ENCODE measurements at places on chromosomes 3 and 15.

DNA sequence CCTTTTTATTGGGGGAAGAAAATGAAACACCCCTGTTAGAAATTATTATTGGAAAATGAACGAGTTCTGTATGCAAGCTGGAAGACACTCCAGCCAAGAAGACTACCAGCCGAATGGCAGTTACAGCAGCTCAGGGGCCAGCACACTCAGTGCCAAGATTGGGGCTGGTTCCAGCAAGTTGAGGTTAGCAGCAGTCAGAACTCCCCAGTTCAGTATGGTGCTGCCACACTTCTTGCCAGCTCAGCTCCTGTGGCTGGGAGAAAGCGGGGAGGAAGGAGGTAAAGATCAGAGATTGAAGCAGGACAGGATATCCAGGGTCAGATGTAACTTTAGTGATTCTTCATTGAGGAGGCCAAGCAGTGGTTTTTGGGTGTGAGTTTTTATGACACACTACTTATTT is 280.2 kb upstream of the NR2E3 start:
- no peak for DNase-seq

DNA sequence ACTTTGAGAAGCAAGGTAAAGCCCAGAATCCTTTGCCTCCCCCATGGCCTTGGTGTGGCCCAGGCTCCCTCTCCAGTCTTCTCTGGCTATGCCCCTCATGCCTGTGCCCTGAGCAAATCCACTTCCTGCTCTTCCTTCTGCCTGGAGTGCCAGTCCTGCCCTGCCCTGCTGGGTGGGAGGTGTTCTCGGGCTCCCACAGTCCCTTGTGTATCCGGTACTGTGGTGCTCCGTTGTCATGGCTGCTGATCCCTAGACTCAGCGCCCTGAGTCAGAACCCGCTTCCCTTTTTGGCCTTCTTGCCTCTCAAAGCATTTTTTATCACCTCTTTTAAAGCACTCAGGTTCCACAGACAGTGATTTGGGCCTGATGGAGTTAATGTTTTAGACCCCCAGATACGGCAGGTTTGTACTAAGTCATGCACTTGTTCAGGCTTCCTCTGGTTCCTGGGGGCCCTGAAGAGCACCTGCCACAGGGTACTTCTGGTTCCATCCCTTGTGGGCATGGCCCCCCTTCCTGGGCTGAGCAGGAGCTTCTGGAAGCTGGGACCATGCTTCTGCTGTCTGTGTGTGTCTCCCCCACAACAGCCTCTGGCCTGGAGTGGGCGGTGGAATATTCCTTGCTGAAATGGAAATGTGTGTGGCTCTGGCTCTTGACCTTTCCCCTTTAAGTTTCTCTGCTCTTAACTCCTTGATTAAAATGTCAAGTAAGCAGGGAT is 29.6 kb upstream of the ADAMTS7 start:
- DNase-seq = no peak

GRCh38 chr3:50172626-50173220 is 17.6 kb downstream of the SEMA3F start:
- DNase-seq = no peak

DNA sequence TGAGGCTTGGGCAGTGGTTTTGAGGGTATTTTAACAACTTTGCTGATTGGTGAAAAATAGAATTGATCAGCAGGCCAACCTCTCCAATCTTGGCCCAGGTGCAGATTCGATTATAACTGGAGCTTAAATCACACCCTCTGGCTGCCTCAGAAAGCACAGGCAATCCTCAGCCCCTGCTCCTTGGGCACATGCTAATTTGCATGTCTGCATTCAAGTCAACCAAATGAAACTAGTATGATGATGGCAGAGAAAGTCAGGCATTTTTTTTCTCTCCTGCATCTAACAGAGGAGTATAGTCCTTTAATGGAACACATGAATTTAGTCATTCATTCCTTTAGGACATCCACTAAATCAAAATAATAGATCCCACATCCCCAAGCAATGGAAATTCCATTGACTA is 16.8 kb upstream of the NMNAT3 start:
- no peak for DNase-seq

GRCh38 chr3:149145356-149145755 is 15.9 kb downstream of the HPS3 start:
- peak; percentile 18 for DNase-seq

DNA sequence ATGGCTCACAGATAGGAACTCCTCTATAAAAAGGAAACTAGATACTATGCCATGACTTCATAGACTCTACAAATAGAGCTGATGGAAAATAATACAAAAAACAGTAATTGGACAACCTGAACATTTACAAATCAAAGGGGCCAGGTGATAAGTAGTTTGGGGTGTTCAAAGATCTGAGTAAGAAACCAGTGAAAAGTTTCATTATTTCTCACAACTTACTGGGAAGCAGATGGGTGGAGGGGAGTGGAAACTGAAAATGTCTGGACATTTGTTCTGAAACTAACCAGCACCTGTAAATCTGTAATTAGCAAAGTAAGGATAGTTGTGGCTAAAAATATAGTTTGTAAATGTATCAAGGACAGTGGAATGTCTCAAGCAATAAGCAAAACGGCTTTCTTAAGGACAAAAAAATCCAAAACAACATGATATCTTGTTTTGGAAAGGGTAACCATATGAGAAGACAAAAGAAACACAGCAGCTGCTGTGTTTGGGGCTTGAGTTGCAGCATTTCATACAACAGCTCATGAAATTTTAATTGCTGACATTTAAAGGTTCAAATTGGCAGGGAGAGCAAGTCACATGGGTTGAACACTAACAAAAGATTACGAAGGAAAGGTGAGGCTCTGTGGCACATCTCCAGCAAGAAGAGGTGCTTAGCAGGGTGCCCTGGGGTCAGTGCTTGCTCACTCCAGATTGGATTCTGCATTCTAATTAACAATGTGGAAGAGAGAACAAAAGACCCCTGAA is 26.8 kb upstream of the THBS1 start:
- no peak for DNase-seq

GRCh38 chr3:152695840-152696239 is 139.1 kb upstream of the P2RY1 start:
- no peak for DNase-seq

DNA sequence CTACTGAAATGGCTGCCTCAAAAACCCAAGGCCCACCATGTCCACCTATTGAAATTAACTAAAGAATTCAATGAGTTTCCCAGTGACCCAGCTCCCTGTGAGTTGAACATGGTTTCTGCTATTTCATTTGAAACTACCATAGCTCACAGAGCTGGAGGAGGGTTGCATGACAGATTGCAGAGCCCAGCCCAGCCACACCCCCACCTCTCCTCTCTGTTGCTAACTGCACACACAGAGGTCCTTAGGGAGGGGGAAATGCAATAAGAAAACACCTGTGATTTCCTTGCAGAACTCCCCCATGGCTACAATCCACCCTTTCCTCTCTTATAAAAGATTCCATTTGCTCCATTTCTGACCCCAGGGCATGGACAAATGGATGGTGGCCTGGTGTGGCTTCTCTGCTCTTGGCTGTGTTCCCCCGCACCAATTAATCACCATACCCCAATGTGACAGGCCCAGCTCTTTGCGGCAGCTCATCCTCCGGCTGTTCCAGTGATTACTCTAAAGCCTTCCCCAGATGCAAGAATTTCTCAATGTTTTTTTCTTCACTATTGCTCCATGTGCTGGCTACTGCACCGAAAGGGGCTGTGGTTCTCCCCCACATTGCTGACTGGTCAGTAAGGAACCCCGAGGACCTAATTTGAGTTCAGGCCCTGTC is 208.4 kb upstream of the KBTBD8 start:
- DNase-seq = no peak

GRCh38 chr3:127747751-127748521 is 74.4 kb downstream of the MGLL start:
- no peak for DNase-seq

DNA sequence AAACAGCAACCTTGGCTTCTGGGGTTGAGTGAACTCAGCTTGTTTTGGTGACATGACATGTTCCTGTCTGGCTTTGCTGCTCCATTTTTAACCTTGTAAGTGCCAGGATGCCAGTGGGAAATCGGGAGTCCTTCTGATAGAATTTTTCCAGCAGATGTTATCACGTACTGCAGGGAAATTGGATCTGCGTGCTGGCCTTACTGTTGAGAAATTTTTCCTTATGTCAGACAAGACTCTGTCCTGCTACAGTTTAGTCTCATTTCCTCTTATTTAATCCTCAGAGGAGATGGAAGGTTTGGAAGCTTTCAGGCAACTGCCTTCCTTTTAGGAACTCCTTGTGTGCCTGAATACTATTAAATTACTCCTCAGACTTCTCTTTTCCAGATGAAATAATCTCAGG is 80.6 kb downstream of the PGPEP1L start:
- no peak for DNase-seq

DNA sequence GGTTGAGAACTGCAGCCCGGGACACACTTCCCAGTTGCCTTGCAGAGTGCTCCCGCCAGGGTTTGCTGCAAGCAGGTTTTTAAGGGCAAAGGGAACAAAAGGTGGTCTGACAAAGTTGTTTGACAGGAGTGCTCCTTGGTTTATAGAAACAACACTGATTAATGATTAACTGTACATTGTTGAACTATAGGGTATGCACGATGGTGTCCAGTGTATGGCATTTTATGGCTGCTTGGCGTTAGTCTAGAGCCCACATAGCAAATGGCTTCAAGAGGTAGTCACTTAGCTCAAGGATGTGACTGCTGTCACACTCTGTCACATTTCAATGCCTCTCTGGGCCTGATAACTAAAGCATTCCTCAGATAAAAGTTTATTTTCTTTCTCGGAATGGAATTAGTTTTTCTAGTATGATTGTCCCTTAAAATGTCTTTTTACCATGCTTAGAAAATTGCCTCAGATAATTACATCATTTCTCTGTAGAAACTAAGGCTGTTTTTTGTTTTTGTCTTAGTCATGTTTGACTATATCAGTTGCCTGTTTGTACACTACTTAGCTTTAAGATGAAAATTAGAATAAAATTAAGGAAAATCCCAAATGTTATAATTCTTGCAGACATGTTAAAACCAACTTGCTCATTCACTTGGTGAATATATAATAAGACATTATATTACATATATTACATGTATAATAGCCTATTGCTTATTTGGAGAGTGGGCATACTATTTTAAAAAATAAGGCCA is 61.3 kb upstream of the GATM start:
- DNase-seq = no peak

DNA sequence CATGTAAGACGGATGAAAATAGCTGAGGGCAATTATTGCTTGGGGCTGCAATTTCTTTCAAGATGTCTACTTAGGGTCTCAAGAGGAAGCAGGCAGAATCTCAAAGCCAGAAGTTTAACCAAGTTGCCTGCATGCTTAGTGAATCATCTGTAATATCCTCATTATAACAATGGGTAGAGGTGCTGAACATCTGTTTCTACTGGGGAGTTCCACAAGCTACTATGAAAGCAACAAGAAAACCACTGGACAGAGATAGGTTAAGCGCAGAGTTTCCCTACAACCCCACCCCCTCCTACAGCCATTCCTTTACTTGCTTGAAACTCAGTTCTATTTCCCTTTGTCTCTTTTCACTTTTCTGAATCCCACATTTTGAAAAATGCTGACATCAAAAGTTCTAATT is 759.4 kb upstream of the GBE1 start:
- DNase-seq = no peak

DNA sequence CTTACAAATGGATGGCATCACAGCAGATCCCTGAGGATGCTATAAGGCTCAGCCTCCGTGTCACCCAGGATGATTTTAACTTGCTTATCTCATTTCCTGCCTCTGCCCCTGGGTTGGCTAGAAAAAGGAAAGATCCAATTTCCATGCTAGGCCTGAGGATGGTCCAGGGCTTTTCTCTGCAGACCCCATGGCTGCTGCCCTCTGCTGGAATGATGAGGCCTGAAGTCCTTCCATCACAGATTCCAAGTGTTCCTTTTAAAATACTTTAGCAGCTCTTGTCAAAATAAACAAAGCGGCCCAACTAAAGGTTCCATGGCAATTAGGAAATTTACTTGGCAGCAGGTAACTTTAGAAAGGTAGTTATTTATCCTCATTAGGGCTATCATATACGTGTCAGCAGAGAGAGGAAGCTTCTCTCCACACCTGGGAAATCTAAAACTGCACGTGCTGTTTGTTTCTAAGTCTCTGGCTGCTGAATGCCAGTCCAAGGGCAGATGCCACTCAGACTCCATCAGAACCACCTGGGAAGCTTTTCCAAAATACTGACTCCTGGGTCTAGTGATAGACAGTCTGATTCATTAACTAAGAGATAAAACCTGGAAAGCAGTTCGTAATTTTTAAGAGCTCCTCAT is 401.9 kb upstream of the IL12A start:
- peak; percentile 9 for DNase-seq

- peak; percentile 58 for DNase-seq
These were observed 19.2 kb downstream of the SLC41A3 start for GRCh38 chr3:126064627-126065258.

DNA sequence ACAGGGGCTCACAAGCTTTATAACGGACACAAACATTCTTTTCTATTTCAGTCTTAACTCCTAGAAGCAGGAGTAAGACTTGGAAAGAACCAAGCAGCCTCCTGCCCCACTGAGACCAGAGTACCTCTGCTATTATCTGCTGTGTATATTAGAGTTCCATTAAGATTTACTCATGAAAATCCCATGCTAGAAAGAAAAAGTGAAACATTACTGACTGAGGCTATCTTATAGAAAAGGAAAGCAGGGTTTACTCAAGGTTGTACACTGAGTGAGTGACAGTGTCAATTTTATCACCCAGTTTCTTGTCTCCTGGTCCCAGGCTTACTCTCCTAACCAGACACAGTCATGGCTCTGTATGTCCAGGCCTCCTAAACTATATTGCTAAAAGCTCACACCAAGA is 97.9 kb upstream of the SOX2 start:
- DNase-seq = no peak

DNA sequence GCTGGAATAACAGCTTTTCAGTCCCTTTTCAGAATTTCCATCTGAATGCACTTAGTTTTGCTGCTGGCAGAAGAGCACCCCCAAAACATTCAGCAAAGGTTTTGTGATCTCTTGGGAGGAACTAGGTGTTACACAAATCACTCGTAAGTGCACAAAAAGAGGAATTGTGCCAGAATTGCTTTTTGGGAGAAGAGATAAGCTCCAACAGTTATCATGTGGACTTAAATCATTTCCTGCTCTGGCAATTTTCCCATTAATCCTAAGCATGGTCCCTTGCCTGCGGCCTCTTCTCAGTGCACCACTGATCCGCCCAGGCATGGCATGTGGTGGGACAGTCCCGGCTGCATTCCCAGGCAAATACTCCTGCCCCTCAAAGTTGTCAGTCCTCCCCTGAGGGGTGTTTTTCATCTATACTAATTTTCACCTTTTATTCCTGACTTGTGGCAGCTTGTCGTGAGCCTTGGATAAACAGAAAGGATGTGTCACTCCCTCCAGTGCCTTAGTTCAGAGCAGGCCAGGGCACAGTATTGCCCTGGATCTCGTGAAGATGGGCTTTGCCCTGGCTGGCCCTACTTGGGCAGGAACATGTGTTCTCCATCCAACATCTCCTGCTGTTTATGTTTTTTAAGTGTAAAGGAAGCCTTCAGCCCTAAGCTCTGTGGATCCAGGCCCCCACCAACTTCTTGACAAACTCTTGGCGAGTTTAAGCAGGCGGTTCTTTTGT is 44.6 kb upstream of the VILL start:
- peak; percentile 54 for DNase-seq

Measured in common myeloid progenitor, CD34-positive (primary cell).